ENCODE measurements at places on chromosomes 13 and 19.

DNA sequence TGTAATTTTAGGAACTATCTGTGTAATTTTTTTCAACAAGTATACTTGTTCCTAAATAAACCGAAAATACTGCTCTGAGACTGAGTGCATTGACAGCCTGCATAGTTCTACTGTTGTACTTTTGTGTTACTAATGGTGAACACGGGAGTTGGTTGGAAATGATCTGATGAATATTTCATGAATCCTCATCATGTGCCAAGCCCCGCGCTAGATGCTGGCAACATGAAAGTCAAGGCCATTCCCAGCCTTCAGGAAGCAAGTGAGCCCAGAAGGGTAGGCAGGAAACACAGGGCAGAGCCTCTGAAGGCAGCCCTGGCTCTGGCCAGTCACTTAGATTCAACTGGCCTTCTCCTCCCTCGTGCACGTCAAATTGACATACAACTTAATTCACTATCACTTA is 106.1 kb downstream of the ABCC4 start:
- no peak for DNase-seq

DNA sequence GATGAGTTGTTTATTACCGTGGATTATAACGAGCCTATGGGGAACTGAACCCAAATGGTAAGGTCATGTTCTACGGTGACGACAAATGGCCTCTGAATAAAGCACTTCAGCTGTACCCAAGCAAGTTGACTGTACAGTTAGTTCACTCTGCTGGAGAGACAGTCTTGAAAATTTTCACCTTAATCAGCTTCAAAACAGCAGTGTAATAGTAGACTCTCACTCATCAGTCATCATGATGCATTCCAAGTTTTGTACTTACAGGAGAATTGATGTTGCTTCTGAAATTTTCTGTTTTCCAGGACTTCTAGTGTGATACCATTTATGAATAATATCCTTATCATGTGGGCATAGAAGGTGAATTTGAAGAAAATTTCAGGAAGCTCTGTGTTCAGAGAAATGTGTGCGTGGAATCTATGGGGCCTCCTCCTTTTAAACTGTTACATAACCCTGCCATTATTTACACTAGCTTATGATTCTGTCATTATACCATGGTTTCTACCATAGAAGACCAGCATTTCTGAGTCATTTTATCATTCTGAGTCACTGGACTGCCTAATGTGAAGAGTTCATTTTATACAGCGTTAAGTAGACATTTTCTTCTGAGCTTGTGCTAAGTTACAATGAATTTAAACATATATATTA is 96.9 kb downstream of the WDFY2 start:
- no peak for DNase-seq

GRCh38 chr19:35206379-35206778 is 22.2 kb downstream of the FAM187B start:
- DNase-seq, result no peak

GRCh38 chr13:110392510-110393240 is 85.6 kb downstream of the COL4A2 start:
- no peak for DNase-seq

- no peak for DNase-seq
Measured at GRCh38 chr13:98693756-98694155, 58.7 kb downstream of the SLC15A1 start.

GRCh38 chr13:37529751-37530385 is 68.7 kb downstream of the POSTN start:
- DNase-seq, result no peak
